ENCODE measurements at places on chromosomes 6 and 20. TPM values are rescaled to one million over a fixed set of nuclear protein-coding genes. Genes with fewer than 3 reads are reported as not detected.

DNA sequence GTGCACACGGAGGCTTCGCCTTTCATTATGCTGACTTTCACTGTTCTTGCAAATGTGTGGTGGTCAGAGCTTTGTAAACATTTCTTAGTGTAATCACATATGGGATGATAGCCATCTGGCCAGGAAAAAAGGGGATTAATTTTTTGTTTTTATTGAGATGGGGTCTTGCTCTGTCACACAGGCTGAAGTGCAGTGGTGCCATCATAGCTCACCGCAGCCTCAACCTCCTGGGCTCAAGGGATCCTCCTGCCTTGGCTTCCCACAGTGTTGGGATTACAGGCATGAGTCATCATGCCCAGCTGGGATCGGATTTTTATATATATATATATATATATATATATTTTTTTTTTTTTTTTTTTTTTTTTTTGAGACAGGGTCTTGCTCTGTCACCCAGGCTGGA lies 11.0 kb upstream of the TIAM2 start:
- no peak for DNase-seq

The MCHR2 gene
- total RNA-seq, result not detected

- no peak for DNase-seq
Measured at GRCh38 chr6:101402622-101403031, 9.1 kb downstream of the GRIK2 start.

GRCh38 chr6:55320696-55321086 lies 6.6 kb upstream of the GFRAL start:
- no peak for DNase-seq

The PBOV1 gene
- total RNA-seq, result not detected
